Activated CD8-positive, alpha-beta T cell treated with anti-CD3 and anti-CD28 coated beads for 36 hours (primary cell): ENCODE measurements at places on chromosomes 2 and 18. TPM values are rescaled to one million over a fixed set of nuclear protein-coding genes. Genes with fewer than 3 reads are reported as not detected.

ANKRD62 gene
- total RNA-seq, result not detected

DNA sequence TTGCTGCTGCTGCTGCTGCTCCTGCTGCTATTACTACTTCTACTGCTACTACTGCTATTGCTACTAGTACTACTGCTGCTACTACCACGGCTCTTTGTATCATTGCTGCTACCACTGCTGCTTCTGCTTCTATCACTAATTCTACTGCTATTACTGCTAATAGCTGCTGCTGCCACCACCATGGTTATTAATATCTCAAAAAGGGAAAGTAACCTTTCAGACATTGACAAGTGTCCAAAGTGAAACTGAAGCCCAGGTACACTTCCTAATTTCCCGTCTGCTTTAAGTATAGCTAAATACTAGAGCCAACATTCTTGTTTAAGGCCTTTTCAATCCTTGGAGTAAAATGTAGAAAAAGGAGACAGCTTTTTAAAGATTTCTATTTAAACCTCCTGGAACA, 45.4 kb upstream of the EHBP1 start:
- no peaks in the 10 kb centered on the region for H3K36me3 ChIP-seq
- H3K27me3 ChIP-seq, result peaks cover 1% of the 10 kb centered on the region
- peaks cover 5% of the 10 kb centered on the region for H3K4me1 ChIP-seq
- no peak for DNase-seq

DNA sequence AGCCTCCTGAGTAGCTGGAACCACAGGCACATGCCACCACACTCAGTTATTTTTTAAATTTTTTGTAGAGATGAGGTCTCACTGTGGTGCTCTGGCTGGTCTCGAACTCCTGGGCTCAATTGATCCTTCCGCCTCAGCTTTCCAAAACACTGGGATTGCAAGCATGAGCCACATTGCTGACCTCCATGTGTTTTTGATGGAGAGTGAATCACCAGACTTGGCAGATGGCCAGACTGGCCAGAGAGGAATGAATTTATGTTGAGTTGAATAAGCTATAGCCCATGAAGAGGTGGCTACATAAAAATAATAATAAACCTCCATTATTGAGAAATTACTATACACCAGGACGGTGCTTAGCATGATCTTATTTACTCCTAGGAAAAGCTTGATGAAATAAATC, 91.5 kb downstream of the MREG start:
- H3K27me3 ChIP-seq, result peaks cover 1% of the 10 kb centered on the region
- H3K27ac ChIP-seq, result no peak overlapping the region
- H3K4me1 ChIP-seq, result peaks cover 2% of the 10 kb centered on the region
- no peaks in the 10 kb centered on the region for H3K36me3 ChIP-seq
- DNase-seq, result peak; percentile 7

GRCh38 chr2:136222862-136223261, 104.9 kb upstream of the CXCR4 start:
- H3K27me3 ChIP-seq, result no peaks in the 10 kb centered on the region
- no peaks in the 10 kb centered on the region for H3K36me3 ChIP-seq
- no peak overlapping the region for H3K27ac ChIP-seq

- H3K36me3 ChIP-seq, result peaks cover 2% of the 10 kb centered on the region
- DNase-seq, result no peak
- no peak overlapping the region for H3K27ac ChIP-seq
- H3K4me3 ChIP-seq, result no peak overlapping the region
- H3K4me1 ChIP-seq, result no peaks in the 10 kb centered on the region
Observed at GRCh38 chr2:28209864-28210263, 182.8 kb upstream of the FOSL2 start.
